Fibroblast of skin of right quadriceps (primary cell): ENCODE measurements at places on chromosomes 12 and 14.

GRCh38 chr12:53365245-53365904 lies 14.6 kb upstream of the SP1 start:
- no peak for DNase-seq

DNA sequence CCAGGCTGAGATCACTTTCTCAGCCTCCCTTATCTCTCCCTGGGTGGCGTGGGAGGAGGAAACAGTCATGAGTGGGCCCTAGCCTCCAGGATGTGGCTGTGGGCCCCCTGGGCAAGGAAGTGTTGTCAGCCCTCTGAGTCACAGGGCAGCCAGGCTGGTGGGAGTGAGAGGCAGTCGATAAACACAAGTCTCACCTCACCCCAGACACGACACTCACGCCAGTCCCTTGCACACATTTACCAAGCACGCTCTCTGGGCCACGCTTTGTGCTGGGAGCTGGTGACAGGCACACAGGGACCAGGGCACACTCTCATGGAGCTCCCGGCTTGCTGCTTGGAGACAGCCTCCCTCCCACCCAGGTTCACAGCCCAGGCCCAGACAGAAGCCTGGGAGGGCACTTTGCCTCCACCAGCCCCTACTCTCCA lies 1.9 kb upstream of the KRT79 start:
- peak; percentile 41 for DNase-seq

- DNase-seq = peak; percentile 29
Measured at GRCh38 chr12:42086031-42086430, 58.6 kb downstream of the GXYLT1 start.

- DNase-seq = no peak
Measured at GRCh38 chr12:112096070-112096469, 12.5 kb downstream of the NAA25 start.

- DNase-seq = no peak
Measured at GRCh38 chr12:66724026-66724425, 45.1 kb upstream of the GRIP1 start.

DNA sequence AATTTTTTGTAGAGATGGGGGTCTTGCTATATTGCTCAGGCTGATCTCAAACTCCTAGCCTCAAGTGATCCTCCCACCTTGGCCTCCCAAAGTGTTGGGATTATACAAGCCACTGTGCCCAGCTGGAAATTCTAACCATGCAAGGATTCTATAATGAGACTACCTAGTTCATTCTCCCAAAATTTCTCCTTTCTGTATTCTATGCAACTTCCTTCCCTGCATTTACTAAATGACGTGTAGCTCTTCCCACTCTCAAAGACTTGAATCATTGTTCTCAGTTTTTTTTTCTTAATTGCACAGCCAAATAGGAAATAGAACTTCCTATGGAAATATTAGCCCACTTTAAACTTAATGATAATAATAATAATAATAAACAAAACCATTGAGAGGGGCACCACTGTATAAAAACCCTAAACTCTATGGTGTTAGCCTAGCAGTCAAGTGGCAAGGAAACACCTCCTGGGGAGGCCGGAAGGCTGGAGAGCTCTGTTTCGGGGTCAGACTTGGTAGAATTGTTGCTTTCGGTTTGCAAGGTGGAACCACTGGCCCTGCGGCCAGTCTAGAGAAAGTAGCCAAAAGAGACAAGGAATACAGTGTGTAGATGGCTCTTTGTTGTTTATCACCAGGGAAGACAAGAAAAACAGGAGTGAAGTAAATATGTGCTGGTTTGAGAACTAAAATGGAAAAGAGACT lies 40.0 kb upstream of the TESC start:
- no peak for DNase-seq

DNA sequence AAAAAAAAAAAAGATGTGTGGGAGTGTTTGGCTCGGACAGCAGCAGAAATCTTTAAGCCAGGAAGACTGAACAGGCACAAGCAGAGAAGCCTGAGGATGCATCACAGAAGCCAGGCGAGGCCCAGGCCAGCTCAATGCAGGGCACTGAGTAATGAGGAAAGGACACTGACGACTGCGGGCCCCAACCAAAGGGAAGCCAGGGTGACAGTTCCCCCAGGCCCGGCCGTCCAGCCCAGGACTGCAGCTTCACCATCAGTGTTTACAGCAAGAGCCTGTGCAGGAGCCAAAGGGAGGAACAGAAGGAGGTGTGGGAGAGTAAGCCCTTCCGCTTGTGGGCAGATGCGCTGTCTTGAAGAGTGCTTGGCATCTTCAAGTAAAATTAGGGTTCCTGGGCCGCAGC lies 205.3 kb upstream of the SFSWAP start:
- no peak for DNase-seq

DNA sequence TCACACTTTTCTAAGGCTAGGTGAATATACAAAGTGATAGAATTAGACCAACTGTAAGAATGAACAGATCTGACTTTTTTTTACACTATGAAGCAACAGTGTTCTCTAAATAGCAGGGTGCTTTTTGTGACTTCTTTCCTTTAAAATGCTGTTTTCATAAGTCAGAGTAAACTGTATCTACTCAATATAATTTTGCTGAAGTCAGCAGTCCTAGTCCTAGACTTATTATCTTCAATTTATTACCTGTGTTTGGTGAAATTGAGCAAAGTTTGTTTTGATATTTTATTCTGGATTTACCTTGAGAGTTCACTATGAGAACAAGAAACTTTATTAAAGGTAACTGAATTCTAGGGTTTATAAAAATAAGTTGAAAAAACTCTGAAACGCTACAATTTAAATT lies 651.3 kb upstream of the MIS18BP1 start:
- DNase-seq = no peak

DNA sequence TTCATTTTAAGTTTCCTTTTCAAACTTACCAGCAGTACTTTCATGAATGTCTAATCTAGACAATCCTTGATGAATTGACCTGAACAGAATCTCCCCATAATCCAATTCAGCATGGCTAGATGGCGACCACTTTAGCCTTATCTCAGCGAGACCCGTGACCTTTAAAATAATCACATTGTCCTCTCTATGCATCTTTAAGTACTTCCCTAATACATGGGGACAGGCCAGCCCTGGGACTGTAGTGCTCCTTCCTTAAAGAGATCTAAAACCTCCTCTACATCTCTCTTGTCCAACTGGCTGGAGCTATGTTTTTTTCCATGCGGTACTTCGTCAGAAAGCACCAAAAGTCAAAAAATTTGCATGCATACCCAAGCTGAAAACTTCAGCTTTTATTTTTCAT lies 746.0 kb downstream of the VRK1 start:
- DNase-seq = no peak

DNA sequence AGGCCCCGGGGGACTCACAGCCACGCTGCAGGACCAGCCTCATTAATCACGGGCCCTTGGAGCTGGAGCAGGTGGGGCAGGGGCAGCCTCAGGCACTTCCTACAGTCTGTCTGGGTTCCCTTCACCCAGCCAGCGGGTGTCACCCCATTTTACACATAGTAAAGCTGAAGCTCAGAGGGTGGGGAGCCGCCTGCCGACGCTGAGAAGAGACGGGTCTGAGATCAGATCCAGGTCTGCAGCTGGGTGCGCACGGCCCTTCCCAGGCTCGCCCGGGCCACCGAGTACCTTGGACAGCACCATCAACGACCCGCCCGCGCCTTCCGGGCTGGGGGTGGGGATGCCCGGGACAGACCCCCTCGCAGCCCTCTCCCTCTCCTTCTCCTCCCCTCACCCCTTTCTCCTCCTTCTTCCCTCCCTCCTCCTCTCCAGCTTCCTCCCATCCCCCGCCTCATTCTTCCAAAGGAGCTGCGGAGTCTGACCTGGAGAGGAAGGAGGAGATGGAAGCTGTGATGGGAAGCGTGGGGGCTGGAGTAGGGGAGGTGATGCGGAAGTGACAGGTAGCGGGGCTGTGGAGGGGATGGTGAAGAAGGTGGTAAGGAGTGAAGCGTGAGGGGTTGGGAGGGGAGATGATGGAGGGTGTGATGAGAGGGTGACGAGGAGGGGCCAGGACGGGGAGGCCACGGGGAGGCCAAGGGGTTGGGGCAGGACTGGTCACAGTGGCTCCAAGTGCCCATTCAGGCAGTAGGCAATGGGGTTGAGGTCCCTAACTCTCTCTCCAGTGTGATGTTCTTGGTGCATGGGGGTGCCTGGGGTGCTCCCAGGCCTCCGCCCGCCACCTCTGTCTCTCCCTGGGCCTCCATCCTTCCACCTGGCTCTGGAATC lies 8.8 kb downstream of the DTX1 start:
- DNase-seq = no peak

DNA sequence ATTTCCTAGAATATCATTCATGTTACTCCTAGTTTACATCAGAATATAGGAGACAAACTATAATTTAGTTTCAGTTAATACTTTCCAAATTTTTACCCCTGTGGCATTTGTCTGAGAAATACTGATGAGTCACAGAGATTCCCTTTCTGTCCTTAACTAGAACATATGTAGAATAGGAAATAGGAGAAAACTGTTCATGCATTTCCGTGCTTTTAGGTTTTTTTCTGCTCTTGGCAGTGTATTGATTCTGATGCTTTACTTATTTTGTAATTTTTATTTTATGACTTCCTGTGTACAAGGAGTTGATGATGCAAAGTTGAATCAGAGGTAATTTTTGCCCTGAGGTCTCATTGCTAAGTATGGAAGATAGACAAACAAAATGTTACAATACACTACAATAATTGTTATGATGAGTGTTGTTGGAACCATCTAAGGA lies 23.0 kb downstream of the MNAT1 start:
- DNase-seq = peak; percentile 84

- DNase-seq = no peak
Measured at GRCh38 chr12:48758737-48759136, 30.2 kb downstream of the ADCY6 start.

- no peak for DNase-seq
Measured at GRCh38 chr14:101736585-101736984, 24.9 kb upstream of the PPP2R5C start.

DNA sequence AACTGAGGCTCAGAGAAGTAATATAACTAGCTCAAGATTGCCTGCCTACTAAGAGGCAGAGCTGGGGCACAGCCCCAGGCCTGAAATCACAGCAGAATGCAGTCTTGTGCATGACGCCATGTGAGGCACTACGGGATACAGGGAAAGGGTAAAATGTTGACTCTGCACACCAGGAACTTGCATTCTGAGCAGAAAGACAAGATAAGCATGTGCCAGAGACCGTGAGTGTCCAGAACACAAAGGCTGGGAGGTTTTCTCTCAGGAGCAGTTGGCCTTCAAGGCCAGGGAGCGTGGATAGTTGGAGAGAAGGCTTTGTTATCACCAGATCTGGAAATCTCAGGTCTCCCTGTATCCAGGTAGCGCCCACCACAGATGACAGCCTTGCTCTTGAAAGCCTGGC lies 23.2 kb upstream of the MLEC start:
- DNase-seq = no peak

GRCh38 chr14:26522967-26523366 lies 74.9 kb downstream of the NOVA1 start:
- peak; percentile 80 for DNase-seq

- peak; percentile 5 for DNase-seq
Measured at GRCh38 chr12:94261119-94261518, 112.7 kb downstream of the PLXNC1 start.

GRCh38 chr14:102462391-102462790 lies 47.2 kb downstream of the ANKRD9 start:
- no peak for DNase-seq

DNA sequence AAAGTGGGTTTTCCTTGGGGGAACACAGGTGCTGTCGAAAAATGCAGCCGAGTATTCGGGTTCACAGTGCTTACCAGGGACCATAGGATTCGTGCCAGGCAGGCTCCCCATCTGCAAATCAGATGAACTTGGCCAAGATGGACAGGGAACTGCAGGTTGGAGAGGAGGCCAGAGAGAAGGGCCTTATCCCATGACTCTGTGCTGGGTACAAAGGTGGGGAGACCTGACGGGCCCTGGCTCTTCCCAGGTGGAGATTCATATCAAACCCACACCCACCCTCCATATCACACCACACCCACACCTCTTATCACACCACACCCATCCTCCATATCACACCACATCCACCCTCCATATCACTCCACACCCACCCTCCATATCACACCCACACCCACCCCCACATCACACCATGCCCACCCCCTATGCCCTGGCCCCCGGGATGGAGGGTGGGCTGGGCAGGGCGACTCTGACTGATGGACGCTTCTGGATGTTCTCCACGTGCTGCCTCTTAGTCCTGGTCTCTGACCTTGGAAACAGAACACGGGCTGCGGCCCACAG lies 319.7 kb downstream of the ADGRD1 start:
- no peak for DNase-seq

DNA sequence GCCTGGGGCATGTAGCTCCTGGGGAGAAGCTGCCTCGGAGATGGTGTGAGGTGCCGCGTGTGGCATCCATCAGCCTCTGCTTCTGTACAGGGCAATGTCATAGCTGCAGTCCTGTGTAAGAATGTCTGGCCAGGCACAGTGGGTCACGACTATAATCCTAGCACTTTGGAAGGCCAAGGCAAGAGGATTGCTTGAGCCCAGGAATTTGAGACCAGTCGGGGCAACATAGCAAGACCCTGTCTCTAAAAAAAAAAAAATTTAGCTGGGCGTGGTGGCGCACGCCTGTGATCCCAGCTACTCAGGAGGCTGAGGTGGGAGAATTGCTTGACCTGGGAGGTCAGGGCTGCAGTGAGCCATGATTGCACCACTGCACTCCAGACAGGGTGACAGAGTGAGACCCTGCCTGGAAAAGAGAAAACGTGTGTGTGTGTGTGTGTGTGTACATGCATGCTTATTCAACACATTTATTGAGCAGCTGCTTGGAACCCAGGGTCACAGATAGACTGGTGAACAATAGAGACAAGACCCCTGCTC lies 24.1 kb downstream of the RHOF start:
- DNase-seq = no peak

- DNase-seq = peak; percentile 12
Measured at GRCh38 chr12:107983756-107984472, 145.2 kb upstream of the WSCD2 start.

DNA sequence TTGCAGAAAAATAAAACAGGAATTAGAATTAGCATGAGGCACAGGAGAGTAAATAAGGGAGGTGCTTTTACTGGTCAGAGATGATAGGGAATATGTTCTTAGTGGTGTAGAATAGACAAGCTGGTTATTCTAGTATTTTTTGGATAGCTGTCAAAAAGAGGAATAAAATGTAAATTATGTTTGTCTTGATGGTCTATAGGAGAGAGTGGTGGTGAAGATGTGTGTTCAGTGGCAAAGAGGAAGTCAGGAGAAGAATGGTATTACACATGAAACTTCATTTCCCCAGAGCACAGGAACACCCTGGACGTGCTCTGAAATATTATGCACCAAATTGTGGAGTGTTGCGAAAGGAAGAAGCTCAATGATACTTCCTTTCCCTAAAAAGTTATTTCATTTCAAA lies 27.8 kb downstream of the MUCL1 start:
- DNase-seq = no peak

- no peak for DNase-seq
Measured at GRCh38 chr14:87387806-87388205, 605.2 kb downstream of the GALC start.

DNA sequence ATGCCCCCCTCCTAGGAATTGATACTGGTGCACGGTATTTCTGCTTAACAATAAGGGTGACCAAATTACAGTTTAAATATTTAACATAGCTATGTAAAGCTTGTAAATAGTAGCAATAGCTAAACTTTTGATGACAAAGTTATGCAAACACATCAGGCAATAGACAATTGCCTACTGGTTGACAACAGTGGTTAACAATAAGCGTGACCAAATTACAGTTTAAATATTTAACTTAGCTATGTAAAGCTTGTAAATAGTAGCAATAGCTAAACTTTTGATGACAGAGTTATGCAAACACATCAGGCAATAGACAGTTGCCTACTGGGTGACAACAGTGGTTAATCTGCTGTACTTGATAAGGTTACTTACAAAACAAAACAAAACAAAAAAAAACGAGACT lies 886.5 kb upstream of the FLRT2 start:
- no peak for DNase-seq
